ENCODE measurements at places on chromosomes 13 and 19.
A peak's percentile ranks its signal among the peaks of the same experiment; 100 is the strongest.

GRCh38 chr13:20609145-20609544, 42.2 kb downstream of the IFT88 start:
- no peak for DNase-seq

- DNase-seq, result peak; percentile 82
Observed at GRCh38 chr19:5961969-5962945, 15.7 kb downstream of the RANBP3 start.

DNA sequence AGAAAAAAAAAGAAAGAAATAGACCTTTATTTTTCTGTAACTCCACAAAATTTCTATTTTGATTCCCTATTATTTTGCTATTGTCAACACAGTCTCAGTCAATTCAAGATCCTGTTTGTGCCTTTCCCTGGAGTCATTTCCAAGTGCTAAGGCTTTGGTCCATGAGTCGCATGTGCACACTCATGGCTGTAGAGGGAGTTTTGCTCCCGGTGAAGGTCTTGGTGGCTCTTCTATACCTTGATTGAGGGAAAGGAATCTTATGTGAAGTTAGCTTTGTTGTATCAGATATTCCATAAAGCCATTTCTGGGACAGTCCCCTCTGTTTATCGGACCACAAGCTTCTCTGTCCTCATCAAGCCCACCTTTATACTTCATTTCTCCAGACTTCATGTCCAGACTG, 58.7 kb upstream of the ALOX5AP start:
- DNase-seq, result no peak

DNA sequence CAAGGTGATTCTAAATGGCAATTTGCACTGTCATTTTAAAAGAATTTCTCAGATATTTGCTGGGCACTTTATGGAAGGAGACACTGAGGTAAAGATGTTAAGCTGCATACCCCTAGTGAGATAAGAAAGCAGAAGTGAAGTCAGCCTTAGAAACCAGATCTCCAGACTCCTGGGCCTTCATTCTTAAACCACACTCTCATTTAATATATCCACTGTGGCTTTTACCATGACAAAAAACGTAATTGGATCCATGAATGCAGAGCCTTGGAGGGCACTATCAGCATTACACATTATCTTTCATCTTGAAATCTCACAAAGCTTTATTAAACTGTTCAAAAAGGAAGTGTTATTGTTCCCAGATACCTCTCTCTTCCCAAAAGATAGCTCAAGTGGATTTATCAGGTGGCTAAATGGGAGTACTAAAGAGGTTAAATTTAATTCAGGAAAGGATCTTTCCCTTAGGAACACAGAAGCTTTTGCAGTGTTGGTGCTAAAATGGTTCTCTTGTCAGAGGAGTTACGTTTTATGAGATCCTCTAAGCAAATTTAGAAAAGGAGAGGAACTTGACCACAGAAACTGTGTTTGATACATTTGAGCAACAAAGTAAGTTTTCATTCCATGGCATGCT, 1060.4 kb downstream of the EFNB2 start:
- DNase-seq, result no peak

- DNase-seq, result peak; percentile 65
Observed at GRCh38 chr13:40389081-40389641, 277.3 kb downstream of the FOXO1 start.

GRCh38 chr19:12800466-12800770, 1.2 kb downstream of the PRDX2 start:
- DNase-seq, result no peak

GRCh38 chr13:44052780-44053184, 173.1 kb downstream of the LACC1 start:
- no peak for DNase-seq

DNA sequence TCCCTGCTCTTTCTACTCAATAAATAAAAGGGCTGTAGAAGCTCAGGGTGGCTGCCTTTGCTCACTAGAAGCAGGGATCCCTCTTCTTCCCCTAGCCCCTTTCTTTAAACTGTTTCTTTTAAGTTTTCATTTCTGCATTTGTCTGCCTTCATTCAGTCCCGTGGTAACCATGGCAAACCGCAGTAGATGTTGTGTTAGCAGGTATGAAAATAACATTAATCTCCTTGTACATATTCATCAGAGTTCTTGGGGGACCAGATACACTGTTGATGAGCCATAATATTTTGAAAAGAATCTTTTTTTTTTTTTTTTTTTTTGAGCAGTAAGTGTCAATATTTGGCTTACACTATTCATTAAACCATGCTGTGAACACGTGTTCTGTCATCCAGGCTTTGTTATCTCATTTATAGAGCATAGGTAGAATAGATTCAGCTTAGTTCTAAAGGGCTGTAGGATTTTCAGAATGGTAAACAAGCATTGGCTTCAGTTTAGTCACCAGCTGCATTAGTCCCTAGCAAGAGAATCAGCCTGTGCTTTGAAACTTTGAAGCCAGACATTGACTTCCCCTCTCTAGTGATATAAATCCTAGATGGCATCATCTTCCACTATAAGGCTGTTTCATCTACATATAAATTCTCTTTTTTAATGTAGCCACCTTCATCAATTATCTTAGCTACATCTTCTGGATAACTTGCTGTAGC, 59.4 kb upstream of the SPRY2 start:
- DNase-seq, result no peak

GRCh38 chr13:112175162-112176075, 108.5 kb downstream of the SOX1 start:
- no peak for DNase-seq

DNA sequence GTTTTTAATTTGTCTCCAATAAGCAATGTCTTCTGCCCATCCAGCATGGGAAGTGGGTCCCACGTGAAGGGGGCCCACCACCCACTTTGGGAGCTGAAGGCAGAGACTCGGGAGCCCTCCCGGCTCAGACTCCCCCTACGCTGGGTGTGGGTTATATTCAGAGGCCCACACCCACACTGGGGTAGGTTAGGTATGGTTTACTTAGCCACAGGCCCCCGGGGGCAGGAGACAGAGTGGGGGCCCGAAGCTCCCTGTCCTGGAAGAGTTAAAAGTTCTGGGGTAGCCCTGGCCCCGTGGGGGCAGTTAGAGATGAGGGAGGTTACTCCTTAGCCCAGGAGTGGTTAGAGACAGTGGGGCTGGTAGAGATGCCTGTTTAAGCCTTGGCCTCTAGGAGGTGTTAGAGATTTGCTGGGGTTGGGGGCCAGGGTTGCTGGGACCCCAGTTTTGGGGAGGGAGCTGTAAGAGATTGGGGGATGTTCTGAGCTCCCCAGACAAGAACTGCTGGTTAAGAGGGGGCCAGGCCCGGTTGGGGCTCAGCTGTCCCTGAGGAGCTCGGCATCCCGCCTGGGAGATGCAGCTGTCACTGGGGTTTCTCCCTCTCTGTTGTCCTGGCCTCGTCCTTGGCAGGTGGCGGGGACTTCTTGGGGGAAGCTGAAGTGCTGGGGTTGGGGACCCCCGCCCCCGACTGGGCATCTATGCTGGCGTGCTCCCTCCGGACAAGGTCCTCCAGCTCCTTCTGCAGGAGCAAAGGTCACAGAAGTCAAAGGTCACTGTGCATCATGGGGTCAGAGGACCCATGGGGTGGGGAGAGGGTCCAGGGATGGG, 712 bp upstream of the RINL start:
- DNase-seq, result no peak

- DNase-seq, result peak; percentile 29
Observed at GRCh38 chr13:99505814-99506269, 4.6 kb downstream of the TM9SF2 start.

DNA sequence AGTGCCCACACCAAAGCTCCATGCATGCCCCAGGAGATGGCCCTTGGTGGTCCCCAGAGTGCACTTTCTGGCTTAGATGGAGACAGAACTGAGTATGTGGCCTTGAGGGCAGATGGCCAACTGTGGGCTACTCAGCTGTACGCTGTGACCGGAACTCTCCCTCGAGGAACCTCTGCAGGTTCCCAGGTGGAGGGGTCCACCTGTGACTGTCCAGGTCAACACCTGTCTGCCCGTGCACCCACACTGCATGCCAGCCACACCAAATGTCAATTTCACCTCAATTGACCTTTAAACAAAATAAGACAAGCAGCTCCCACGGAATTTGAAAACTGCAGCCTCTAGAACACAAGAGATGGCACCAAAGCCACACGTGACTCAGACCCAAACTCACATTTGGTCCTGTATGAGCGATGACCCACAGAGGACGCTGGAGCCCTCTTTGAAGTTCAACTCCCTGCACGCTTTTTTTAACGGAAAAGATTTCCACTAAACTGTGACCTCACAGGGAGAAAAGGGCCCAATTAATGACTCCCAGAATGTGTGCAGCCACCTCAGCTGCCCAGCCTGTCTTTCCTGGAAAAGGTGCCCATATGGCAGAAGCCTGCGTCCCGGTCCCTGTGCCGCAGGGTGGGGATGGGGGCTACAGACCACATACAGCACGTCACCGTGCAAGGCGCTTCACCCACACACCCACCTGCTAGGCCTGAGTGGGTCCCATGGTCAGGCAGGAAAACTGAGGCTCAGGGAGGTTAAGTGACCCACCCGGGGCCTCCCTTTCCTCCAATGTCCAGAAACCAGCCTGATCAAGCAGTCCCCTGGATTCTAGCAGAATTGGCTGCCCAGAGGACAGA, 47.7 kb downstream of the KLF2 start:
- DNase-seq, result no peak

- no peak for DNase-seq
Observed at GRCh38 chr13:50577806-50578205, 265.7 kb downstream of the DLEU7 start.

- DNase-seq, result no peak
Observed at GRCh38 chr13:36124236-36124822, 6.9 kb downstream of the DCLK1 start.

- no peak for DNase-seq
Observed at GRCh38 chr19:17469092-17469480, 1.2 kb upstream of the SLC27A1 start.

GRCh38 chr13:40986101-40986856, 32.8 kb downstream of the ELF1 start:
- no peak for DNase-seq

DNA sequence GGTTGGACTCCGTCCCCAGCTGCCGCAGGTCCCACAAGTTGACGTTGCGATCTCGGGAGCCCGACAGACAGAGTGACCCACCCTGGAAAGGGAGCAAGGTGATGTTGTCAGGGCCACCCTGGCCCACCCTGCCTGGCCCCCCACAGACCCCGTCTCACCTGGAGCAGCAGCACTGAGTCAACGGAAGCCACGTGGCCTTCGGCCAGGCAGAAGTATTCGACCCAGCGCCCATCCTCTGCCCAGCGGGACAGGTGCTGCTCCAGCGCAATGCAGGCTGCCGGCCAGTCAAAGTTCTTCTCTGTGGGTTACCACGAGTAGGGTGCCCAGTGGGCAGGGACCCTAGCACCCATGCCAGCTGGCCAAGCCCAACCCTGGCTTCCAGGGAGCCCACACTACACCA, 1.8 kb downstream of the FBXW9 start:
- no peak for DNase-seq

- DNase-seq, result peak; percentile 40
Observed at GRCh38 chr19:55339889-55340783, 460 bp downstream of the KMT5C start.

Measured in CD4-positive, alpha-beta T cell treated with Interleukin-1 beta for 1 hour (primary cell).